T-cell (primary cell): ENCODE measurements at places on chromosomes 6 and 20.
A peak's percentile ranks its signal among the peaks of the same experiment; 100 is the strongest.

DNA sequence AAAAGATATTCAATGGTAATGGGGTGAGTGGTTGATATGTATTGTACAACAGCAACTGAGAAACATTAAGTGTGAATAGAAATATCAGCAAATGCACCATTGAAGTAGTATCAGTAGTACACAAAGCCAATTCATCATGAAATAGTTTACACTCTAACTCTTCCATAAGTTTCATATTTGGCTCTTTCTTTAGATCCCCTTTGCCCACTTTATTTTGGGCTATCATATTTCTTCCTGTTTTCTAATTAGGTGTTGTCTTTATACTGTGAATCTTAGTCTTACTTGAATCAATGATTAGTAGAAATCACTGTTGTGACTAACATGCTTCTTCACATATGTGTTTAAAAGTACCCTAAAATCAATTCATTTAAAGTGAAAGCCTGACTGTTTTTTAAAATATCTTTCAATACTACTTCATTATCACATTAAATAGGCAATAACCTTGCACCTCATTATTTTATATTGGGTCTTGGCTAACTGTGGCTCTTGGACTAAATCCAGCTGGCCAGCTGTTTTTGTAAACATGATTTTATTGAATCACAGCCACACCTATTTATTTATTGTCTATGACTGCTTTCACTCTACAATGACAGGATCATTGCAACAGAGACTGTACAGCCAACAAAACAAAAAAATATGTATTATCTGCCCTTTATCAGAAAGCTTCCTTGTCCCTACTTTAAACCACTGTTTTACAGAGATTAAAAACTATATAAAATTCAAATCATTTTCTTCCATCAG, 38.9 kb downstream of the EYS start:
- DNase-seq = no peak

DNA sequence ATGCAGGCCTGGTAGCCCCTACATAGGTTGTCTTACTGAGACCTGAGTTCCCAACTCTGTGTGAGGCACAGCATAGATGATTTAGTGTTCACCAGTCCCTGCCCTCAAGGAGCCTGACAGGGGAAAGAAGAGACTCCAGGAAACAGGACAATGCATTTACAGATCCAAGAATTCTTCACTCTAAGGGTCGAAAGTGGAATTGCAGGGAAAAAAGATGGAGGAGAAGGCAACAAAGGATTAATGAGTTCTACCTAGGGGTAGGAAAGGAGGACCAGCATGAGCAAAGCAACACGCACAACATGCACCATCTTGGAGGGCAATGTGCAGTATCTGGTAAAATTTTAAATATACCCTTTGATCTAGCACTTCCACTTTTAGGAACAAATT, 5.9 kb downstream of the SPAG4 start:
- no peak for DNase-seq

DNA sequence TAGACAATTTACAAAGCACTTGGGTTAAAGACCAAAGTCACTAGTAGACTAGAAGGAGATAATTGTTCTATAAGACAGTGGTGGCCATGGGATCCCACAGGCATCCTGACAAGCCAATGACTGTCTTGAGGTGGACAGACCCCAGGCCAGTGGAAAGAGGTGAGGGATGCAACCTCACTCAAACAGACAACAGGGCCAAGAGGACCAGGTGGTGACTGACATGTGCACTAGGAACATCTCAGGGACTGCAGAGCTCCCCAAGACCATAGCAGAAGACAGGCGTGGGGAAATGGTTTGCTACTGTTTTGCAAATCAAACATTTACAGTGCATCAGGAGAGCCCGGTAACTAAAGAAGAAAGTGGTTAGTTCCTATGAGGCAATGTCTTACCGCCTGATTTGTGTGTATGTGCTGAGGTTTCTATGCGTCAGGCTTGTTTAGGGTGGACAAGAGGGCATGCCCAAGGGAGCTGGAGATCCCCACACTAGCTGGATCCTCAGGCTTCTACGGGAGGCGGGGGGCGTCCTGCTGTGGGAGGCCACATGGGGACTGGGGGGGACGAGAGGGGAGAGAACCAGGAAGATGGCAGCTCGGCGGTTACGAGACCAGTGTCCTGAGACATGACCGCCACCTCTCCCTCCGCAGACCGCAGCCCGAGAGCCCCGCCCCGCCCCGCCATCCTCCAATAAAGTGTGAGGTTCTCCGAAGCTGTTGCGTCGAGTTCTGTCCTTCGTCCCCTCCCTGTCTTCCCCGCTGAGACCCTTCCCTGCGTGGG, 623 bp upstream of the MRPS26 start:
- DNase-seq = peak; percentile 13

DNA sequence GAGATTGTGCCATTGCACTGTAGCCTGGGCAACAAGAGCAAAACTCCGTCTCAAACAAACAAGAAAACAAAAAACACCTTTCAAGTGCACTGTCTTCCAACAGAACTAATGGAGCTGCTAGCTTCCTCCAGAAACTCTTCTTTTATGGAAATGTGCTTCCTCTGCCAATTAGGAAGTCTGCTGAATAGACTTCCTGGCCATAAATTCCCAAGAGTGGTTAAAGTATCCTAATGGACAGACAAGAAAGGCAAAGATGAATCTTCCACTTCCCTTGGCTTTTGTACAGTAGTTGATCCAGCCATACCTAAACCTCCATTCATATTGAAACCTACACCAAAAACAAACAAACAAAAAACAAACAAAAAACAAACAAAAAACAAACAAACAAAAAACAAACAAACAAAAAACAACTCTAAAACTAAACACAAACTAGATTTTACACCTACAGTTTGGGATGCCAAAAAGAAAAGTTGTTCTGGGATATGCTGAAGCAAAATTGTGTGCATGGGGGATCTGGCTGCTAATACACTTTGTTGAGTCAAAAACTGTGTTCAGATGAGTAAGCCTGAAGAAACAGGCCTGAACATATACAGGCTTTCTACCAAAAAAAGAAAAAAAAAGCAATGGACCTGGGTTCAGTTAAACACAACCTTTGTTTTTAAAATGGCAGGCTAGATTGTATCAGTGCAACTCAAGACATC, 59.8 kb upstream of the CARMIL1 start:
- DNase-seq = no peak

DNA sequence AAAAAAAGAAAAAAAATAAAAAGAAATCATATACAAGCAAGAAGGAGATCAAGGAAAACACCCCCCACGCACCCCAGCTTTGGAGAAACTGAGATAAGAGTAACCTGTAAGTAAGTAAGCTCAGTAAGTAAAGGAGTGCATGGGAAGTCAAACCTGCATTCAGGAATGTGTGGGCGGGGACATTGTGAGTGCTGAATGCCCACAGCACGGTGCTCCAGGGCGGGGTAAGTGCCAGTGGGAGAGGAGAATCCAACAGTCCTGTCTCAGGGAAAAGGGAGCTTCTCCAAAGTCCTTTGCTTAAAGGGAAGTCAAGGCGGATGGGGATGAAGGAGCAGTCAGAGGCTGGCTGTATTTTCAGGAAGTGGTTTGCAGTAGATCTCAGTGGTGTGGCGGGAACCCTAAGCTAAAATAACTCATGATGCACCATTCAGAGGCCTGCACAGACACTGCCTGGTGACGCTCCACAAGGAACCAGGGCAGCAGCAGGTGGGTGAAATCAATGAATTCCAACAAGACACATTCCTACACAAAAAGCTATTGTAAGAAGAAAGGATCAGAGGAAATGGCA, 368.0 kb downstream of the QKI start:
- DNase-seq = no peak

- DNase-seq = no peak
Measured at GRCh38 chr20:10412591-10413408, 21.2 kb downstream of the MKKS start.

- no peak for DNase-seq
Measured at GRCh38 chr20:3473944-3474343, 3.1 kb downstream of the ATRN start.
